NCI-H748 treated with DMSO at 0.1 percent for 48 hours (cell line): ENCODE measurements at places on chromosomes 13 and 19.

DNA sequence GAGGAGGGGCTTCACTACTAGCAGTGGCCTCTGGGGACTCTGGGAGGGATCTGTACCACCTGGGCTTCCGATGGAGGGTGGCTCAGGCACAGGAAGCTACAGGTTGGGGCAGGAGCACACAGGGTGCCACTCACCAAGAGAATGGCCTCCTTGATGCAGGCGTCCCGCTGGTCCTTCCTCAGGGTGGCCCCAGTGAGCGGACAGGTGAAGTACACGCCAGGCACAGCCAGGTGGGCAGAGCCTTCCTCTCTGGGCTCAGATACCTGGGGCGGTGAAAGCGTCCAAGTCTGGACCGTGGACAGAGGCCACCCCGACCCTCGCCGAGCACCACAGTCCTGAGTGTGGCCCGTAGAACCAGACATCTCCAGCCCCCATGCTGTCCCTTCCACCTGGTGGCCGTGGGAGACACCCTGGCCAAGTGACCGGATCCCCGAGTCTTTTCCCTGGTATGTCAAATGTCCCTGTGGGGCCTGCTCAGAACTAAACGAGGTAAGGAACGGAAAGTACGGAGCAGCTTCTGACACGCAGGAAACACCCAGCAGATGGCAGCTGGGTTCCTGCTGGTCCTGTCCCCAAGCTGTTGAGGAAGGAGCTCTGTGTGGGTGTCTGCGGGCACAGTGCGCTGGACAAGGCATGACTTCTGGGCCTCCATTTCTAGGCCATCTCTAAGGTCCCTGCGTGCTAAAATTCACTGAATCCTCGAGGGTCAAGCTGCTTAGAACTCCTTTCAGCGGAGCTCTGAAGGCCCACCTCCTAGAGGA is 5.2 kb downstream of the UBXN6 start:
- no peak for DNase-seq

- DNase-seq = no peak
These were observed 9.8 kb downstream of the ZNF333 start for GRCh38 chr19:14699641-14700040.

DNA sequence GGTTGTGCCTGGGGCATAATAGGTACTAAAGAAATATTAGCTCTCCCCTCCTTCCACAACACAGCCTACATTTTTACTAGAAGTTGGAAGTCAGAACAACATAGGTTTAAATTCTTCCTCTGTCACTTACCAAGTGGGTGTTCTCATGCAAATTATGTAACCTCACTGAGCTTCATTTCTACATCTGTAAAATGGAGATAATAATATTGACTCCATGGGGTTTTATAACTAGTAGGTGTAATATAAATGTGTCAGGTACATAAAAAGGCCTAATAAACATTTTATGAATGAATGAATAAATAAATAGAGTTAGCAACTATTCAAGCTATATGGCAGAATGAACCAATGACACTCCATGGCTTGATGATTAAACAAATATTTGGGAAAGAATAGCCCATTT is 27.1 kb upstream of the SERP2 start:
- DNase-seq = no peak

DNA sequence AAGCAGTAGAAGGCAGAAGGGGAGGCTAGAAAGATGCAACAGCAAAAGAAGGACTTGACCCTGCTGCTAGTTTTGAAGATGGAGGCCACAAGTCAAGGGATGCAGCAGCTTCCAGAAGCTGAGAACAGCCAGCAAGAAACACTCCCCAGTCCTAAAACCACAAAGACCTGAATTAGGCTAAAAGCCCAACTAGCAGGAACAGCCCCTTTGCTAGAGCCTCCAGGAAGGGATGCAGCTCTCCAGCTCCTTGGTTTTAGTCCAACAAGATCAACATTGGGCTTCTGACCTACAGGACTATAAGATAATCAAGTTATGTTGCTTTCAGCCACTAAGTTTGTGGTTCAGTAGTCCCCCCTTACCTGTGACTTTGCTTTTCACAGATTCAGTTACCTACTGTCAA is 10.5 kb upstream of the LATS2 start:
- DNase-seq = no peak

DNA sequence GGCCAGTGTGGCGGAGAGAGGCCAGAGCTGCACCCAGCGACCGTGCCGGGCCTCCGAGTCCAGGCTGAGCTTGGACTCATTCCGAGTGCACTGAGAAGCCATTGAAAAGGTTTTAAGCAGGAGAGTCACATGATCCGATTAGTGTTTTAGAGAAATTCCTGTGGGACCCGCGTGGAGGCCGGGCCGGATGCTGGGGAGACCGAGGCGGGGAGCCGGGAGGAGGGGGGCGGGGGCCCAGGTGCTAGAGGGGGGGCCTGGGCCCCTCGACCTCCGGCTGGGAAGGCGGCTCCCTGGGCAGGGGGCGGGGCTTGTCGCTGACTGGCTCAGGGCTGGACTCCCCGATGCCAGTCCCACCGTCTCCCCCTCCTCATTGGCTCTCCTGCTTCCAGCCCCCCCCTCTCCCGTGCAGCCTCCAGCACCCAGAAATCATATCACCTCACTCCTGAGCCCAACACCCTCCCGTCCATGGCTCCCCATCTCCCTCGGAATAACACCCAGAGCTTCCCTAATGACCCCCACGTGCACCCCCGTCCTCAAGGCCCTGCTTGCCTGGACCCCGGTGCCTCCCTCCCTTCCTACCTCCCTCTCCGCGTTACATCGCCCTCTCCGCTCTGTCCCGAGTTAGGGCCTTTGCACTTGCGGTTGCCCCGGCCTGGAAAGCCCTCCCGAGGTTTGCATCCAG is 5.2 kb upstream of the ZNF579 start:
- DNase-seq = peak; percentile 63
